AG09309 (cell line): ENCODE measurements at places on chromosomes 13 and 19.

DNA sequence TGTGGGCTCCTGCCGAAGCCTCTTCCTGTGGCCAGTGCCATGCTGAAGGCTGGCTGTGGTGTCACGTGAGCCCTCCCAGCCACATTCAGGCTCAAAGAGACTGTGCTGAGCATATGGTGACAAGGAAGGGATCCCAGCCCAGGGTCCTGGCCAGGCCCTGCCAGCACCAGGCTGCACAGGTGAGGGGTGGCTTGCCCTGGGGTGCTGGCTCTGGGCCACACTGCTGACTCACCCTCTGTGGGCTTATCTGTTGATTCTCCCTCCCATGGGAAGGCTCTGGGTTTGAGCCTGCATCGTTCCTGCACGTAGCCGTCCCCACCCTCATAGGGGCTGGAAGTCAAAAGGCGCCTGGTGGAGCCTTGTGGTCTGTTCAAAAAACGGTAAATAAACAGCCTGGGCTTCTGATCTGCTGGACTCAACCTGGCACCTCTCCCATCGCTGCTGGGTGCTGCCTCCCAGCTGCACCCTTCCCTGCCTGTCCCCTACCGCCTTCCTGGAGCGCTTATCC lies 31.1 kb downstream of the DNM2 start:
- no peak for DNase-seq

- DNase-seq: no peak
Measured at GRCh38 chr13:100650326-100650725, 24.3 kb downstream of the TMTC4 start.

DNA sequence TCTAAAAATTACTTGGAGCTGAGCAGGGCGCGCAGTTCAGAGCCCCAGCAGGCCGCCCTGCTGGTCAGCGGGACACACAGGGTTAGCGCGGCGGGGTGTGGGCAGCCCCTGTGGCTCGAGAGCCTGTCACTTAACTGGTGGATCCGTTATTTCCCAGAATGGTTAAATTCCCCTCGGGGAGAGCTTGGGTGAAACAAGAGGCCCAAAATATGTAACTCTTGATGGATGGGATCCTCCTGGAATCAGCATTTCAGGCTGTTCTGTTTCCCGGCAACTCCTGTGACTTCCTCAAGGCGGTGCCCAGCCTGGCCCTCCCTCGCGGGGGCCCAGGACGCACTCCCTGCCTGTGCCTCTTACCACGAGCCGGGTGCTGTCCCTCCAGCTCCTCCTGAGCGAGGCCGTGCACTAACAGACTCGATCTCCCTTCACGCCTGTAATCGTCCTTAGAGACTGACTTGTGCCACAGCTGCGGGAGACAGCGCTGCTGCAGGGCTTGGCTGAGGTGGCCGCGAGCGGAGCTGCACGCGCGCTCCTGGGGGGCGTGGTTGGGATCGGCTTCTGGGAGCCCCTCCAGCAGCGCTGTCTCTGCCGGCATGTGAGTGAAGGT lies 9.7 kb downstream of the PTBP1 start:
- no peak for DNase-seq

DNA sequence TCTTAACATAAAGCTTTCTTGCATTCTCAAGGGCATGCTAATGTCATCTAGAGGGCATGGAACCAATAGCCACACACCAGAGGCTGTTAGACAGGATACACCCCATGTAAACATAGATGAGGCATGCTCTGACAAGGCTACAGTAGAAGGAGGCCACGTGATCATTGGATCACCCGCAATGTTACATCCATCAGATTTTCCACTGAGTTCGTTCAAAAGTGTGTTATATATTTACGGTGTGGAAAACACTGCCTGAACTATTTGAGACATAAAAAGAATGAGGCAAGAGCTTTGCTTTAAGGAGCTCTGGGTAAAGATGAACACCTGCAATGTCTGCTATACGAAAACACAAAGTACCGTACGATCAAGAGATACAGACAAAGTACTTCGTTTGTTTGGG lies 817.5 kb upstream of the SLC10A2 start:
- no peak for DNase-seq

DNA sequence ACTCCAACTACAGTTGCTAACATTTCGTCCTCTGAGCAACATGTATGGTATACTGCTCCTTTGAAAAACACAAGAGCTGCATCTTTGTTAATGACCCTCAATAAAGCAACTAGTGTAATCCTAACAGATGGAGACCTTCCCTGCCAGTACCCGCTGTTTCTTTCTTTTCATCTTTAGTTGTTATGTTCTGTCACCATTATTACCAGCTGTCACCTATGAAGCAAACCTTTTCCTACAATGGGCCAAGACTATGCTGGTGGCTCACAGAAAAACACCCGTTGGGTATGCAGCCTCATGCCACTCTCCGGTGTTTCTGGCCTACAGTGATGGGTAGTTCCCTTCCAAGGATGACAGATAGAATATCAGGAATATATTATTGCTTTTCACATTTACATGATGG lies 29.7 kb upstream of the CYSLTR2 start:
- DNase-seq: no peak
